NCI-H2029 (cell line): ENCODE measurements at places on chromosomes 1 and 21.

- DNase-seq, result no peak
Measured at GRCh38 chr1:81254560-81254959, 546.2 kb upstream of the ADGRL2 start.

GRCh38 chr1:216898801-216899200 is 175.6 kb upstream of the ESRRG start:
- DNase-seq, result no peak

DNA sequence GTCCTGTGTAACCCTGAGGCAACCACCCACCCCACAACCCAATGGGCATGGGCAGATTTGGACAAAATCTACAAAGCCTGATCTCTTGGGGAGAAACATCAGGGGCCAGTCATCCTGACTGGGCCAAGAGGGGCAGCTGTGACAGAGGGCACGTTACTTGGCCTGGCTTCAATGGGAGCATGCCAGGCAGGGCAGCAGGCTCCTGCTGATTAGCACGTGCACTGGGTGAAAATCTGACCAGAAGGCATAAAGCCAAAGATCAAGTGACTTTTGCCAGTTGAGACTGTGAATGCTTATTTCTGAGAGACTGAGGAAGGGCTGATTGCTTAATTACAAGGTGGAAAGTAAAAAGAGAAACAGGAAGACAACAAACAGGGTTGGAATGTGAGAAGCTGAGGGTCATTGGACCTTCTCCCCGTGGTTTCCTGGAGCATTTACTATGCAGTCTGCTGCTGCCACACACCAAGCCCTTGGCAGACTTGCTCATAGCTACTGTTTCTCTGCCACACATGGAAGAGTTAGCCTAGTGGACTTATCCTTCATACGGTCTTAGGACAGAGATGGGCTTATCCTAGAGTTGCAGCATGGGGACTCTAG is 39.8 kb upstream of the TNR start:
- DNase-seq, result no peak

GRCh38 chr1:212285685-212286555 is 710 bp downstream of the PPP2R5A start:
- peak; percentile 9 for DNase-seq

- no peak for DNase-seq
Measured at GRCh38 chr1:56417646-56418045, 161.7 kb downstream of the PLPP3 start.
